ENCODE measurements at places on chromosomes 4 and X.

DNA sequence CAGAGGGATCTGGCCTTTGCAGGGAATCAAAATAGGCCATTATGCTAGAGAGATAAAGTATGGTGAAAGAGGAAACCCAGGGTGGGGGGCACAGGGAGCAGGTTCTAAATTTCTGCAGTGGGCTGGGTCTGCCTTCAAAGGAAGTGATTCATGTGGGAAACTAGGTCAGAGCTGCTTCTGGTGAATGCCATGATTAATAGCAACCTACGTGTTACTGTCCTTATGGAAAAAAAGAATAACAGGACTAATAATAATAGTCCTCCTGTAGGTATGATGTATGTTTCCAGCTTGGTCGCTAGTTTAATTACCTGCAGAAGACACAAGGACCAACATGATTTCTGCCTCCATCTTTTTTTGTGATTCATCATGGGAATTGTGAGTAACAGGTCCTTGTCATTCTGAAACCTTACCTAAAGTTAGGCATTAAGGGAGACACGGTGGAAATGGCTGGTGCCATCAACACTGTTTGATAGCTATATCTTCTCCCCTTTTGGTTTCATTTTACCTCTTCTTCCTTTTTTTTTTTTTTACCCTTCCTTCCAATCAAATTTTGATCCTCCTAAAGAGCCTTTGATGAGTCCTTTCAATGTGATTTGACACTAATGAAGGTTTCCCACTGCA is 180.4 kb downstream of the CPEB2 start:
- DNase-seq, result no peak

- DNase-seq, result no peak
These were observed 24.6 kb upstream of the NAP1L2 start for GRCh38 chrX:73239242-73239641.

GRCh38 chrX:41686788-41687187 is 2.0 kb upstream of the GPR34 start:
- DNase-seq, result no peak

DNA sequence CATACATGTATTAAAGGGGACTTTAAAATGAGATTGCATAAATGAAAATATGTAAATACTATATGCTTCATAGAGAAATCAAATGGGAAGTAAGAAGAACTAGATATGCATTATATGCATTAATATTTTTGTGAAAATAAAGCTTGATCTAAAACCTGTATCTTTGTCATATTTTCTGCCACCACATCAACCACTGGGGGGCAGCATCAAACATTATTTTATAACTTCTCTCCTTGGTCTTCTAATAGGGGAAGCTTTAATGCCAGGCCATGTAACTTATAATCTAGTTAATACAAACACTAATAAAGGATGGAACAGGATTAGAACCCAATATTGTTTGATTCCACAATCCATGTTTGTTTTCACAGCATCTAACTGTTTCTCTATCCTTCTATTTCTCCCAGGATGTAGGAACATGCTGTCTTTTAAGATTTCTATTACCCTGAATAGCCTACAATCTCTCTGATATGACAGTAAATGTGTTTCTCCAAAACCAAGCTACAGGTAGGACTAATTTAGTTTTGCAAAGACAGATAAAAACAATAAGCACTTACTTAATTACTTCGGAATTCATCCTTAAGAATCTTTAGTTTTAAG is 10.0 kb downstream of the QRFPR start:
- DNase-seq, result no peak

DNA sequence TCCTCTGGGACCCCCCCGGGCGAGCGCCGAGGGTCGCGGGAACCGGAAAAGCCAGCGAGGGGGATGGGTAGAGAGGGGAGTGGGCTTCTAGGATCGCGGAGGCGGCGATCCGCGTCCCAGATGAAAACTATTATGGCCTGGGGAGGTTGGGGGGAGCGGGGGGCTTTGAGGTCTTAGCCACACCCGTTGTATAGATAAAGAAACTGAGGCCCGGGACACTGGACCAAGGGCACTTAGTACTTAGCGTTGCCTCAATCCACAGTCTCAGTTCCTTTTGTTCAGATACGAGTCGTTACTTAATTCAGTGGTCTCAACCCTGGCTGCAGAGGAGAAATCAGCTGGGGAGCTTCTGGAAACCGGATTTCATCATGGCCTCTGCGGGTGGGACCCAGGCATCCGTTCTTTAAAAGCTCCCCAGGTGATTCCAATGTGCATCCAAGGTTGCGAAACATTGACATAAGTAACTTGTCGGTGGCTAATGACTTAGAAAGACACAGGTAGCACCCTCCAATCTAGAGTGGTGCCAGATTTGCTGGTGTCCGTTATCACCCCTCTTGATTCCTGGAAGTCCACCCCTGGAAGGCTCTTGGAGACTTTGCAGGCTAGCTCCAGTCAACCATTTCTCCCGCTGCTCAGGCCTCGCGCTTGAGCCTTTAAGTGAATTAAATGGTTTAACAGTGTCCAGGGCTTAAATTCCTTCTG is 90.7 kb downstream of the GEMIN8 start:
- no peak for DNase-seq

GRCh38 chr4:121968859-121969258 is 17.0 kb upstream of the TRPC3 start:
- DNase-seq, result no peak

DNA sequence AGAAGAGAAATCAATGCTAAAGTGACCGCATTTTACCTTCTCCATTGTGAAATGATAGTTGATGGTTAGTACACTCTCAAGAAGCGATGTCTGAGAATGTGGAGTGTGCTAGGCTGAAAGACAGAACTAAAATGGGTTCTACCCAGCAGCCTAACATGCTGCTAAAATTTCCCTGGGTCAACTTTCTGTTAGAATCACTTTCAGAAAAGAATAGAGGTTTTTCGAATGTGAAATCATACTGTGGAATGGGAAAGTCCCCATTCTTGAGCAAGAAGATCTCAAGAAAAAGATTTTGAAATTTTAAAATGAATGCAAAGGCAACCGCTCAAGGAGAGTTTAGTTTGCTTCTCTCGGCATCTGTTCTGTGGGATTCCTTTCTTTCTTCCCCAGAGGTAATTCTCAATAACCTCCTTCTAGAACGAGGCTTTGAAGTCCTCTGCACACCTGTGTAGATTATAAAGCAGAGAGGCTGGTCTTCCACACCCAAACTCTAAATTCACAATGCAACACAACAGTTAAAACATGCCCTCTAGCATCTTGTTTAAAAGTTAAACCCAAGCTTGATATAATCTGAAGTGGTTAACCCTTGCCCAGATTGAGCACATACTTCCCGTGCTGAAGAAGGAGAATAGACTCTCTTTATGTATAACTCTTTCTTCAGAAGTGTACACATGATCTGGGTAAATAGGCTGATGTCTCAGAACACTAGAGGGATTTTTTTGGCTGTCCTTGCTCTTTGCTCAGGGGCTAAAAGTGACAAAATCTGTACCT is 208.7 kb upstream of the KLF3 start:
- DNase-seq, result no peak

GRCh38 chrX:154398668-154399526 is 720 bp downstream of the RPL10 start:
- DNase-seq, result peak; percentile 66

- no peak for DNase-seq
These were observed 491.2 kb downstream of the INPP4B start for GRCh38 chr4:142354794-142355420.

DNA sequence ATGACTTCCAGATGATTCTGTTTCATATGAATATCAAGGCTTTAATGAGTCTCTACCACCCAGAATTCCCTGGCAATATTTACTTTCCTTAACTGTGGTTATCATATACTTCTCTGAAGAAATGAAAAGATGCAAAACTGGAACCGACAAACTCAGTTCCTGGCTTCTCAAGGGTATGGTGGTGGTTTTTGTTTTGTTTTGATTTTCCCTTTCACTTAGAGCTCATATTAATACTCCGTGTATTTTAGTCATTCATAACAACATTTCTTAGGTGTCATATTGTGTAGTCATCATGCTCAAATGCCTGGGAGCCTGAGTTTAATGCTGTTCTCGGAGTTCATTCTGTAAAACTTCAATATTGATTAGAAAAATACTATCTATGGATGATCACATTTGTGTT is 665 bp downstream of the TRPC5OS start:
- no peak for DNase-seq

DNA sequence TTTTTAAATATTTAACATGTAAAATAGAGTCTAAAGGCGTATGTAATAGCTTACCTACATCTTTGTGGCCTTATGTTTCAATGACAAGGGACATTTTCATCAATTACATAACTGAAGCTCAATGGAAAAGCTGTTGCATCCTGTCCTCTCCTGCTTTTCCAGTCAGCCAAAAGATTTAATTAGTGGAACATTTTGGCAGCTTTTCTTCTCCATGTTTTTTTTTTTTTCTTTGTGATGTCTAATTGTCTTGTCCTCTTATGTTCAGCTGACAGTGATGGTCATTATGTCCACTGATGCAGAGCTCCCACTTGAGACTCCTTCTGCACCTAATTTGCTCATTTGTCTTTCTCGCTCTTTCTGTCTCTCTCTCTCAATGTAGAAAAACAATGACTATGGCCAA is 422.2 kb downstream of the GABRG1 start:
- no peak for DNase-seq

GRCh38 chr4:174365018-174365587 is 81.4 kb downstream of the CEP44 start:
- no peak for DNase-seq

- no peak for DNase-seq
These were observed 356.0 kb upstream of the RASGEF1B start for GRCh38 chr4:81827577-81828202.

- no peak for DNase-seq
These were observed 3.0 kb upstream of the PLAC1 start for GRCh38 chrX:134661295-134661694.

GRCh38 chr4:79597266-79597665 is 189.2 kb upstream of the GK2 start:
- DNase-seq, result no peak

- no peak for DNase-seq
These were observed 114.4 kb upstream of the STOX2 start for GRCh38 chr4:183790661-183791060.

DNA sequence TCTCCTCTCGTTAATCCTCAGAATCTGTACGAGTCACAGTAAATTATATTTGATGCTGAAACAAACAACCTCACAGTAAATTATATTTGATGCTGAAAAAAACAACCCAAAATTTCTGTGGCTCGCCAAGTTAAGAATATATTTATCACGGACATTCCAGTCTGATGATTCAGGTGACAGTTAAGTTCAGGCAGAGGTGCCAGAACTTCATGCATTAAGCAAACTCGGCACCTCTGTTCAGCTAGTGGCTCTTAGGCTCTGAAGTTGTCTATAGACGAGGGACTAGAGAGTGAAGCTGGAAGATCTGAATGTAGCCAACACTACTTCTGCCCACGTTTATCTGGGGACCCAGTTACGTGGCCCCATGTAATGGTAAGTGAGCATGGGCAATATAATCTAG is 132.2 kb upstream of the AGA start:
- no peak for DNase-seq

- no peak for DNase-seq
These were observed 19.3 kb downstream of the TMEM154 start for GRCh38 chr4:152660526-152660925.

GRCh38 chrX:130771230-130771629 is 131.8 kb downstream of the ENOX2 start:
- no peak for DNase-seq

- DNase-seq, result no peak
These were observed 33.9 kb downstream of the AFF2 start for GRCh38 chrX:148534291-148534690.

DNA sequence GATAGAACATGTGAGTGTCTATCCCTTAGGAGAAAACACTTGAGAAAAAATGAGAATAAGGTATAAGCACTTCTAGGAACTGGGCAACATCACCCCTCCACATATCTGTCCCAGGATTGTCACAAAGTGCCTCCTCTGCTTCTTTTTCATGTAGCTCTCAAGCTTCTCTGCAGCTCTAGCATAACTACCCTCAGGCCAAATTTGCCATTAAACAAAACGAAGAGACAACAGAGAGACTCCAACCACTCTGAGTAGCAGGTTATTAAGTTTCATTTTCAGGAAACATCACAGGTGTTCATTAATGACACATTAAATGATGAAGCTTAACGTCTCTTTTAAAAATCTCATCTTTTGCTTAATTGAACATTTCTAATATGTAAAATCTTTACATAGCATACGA is 580.0 kb downstream of the GALNTL6 start:
- DNase-seq, result no peak

DNA sequence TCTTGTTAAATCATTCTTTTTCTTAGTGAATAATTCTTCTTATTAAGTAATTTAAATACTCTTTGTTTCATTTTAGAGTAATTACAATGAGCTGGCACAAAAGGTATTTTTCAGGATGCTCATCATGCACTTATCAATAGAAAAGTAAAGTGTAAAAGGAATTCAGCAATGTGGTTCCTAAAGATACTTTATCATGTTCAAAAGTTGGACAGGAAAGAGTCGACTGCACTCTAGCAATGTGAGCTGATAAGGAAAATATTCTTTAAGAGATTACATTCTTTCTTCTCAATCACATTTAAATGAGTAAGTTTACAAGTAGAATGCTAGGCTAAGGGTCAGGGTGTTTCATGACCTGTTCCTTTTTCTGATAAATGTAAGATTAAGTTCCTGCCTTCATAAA is 609.5 kb upstream of the FAM241A start:
- no peak for DNase-seq

DNA sequence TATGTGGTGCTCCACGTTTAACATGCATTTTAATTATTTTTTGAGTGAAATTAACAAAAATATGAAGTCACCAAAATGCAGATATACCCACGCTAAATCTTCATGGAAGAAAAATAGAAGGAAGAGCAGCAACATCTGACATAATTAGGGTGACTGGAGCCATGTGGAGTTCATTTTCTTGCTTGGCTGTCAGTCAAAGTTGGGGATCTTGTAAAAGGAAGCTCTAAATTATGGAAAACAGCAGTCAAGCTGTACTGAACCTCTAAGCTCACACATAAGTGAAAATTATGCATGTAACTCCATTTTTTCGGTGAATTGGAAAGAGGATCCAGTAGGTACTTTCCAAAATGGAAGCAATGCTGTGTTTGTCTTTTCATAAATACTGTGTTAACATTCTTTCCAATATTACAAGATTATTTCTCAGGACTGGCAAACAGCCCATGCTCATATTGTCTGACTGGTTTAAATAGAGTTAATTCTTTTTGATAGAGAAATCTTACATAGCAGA is 9.7 kb upstream of the PDGFC start:
- no peak for DNase-seq

DNA sequence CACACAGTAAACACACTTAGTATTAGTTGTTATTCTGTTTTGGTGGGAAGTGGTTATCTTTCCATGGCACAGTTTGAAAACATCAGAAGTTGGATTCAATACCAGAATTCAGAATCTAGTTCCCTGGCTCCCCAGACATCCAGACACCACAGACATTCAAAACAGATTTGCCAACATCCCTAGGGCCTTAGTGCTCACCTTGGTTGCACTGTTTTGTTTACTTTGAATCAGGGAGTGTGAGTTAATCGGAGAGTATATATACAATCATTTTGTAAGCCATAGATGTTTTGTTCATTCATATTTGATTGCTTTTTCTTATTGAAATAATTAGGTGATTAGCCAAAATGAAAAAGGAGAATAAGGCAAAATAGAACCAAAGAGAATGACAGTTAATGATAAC is 324.7 kb upstream of the CLNK start:
- no peak for DNase-seq

- DNase-seq, result no peak
These were observed 219.5 kb downstream of the SPCS3 start for GRCh38 chr4:176539091-176539784.

GRCh38 chrX:151488677-151489076 is 74.8 kb upstream of the PASD1 start:
- DNase-seq, result no peak

- peak; percentile 10 for DNase-seq
These were observed at the start of gene NAP1L5 for GRCh38 chr4:88697588-88698329. NAP1L5 (minus strand) TSS chr4:88697829; CDS start chr4:88697754, 75 bp downstream.

GRCh38 chrX:40866893-40867292 is 131.6 kb upstream of the MED14 start:
- no peak for DNase-seq
